Calu3 (cell line): ENCODE measurements at places on chromosomes 1 and 21.
A peak's percentile ranks its signal among the peaks of the same experiment; 100 is the strongest.

DNA sequence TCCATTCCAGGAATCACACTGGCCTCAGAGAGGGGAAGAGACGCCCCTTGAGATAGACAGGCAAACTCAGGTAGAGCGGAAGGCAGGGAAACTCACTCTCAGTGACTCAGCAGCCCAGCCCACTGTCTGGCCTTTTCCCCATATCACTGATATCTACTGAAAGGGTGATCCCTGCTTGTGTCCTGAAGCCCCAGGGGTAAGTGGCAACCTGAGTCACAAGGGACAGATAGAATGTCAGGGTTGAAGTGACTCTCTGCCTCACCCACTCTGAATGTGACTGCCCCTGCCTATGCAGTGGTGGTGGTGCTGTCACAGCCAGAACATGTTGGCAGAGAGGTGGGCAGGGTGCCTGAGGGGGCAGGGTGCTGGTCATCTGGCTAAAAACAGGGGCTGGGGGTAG, 157.5 kb upstream of the FGGY start:
- peak; percentile 61 for DNase-seq

GRCh38 chr1:14824314-14824915, 225.9 kb downstream of the KAZN start:
- DNase-seq, result no peak

GRCh38 chr1:19472174-19472573, 13.2 kb downstream of the CAPZB start:
- no peak for DNase-seq

DNA sequence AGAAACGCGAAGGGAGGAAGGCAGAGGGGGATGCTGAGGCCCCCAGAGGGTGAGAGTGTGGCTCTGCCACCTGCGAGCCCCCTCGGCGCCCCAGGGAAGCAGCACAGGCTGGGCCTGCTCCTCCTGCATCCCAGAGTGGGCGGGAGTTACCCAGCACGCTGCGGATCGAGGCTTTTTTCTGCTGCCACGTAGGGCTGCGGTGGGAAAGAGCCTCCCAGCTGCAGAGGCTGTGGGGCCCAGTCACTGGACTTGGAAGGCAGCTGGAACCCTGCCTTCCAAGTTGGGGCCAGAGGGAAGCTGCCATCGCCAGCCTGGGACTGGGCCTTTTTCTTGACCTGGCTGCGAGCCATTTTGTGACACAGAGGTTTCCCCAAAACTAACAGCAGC, 2.3 kb upstream of the GRIK3 start:
- DNase-seq, result no peak

- peak; percentile 1 for DNase-seq
Observed at GRCh38 chr1:103492003-103492625, 33.4 kb upstream of the RNPC3 start.

- DNase-seq, result no peak
Observed at GRCh38 chr21:15422783-15423182, 307.0 kb upstream of the USP25 start.

DNA sequence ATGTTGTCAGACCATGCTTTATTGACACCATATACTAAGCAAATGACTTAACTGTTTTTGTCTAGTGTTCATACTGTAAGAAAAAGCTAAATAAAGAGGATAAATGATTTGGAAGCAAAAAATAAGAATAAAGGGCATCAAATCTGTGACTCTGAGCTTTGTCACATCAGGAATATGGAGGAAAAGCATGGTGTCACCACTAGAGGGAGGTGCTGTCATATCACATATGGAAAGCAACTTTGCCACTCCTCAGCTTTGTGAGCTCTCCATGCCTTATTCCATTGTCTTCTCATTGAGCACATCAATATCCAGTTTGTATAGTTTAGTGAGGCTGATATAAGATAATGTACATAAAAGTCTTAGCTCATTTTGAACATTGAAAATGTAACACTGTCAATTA, 20.8 kb upstream of the GBP1 start:
- no peak for DNase-seq

GRCh38 chr21:45972353-45972715, 9.2 kb upstream of the COL6A1 start:
- DNase-seq, result no peak

DNA sequence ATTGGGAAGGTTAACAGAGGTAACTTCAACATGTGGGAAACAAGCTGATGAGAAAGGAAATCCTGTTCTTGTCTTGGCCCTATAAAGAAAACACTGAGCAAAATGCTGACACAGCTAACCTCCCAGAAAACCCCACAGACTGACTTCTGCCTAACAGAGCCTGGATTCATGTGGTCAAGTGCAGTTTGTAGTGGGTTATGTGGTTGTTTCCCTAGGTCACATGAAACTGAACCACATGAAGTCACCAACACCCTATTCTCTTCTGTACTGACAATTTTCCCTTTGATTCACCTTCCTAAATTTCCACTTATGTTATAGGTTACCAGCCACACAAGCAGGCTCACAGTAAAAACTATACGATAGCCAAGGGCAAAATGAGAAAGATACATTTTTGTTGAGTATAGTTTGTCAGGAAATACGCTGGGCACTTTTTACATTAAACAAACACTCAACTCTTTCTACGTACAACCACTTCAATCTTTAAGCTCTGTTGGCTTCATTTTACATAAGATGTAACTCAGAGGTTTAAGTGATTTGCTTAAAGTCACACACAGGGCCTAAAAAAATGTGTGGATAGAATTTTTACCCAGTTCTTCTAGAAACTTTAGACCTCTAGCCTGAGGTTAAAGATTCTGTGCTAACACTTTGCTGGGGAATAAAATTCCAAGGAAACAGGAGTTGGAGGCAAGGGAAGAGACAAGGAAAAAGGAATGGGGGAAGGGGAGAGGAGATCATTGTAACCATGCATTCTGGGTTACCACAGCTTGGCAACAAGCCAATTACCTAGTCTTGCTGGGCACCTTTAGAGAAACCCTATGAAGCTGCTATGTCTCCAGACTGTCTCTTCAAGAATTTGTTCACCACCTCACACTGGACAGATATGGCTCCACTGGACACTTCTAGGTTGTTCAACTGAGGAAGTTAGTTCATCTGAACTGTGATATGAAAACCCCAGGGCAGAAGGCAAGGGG, 601.6 kb upstream of the USP24 start:
- no peak for DNase-seq

GRCh38 chr1:178258536-178258935, 164.6 kb downstream of the RASAL2 start:
- no peak for DNase-seq

- no peak for DNase-seq
Observed at GRCh38 chr21:35164971-35165483, 115.9 kb upstream of the RUNX1 start.

DNA sequence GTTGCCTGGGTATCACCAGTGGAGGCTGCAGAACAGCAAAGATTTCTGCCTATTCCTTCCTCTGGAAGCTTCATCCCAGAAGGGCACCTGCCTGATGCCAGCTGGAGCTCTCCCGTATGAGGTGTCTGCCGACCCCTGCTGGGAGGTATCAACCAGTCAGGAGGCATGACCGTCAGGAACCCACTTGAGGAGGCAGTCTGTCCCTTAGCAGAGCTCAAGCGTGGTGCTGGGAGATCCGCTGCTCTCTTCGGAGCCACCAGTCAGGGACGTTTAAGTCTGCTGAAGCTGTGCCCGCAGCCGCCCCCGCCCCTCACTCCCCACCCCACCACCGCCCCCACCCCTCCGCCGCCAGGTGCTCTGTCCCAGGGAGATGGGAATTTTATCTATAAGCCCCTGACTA, 23.1 kb upstream of the HFM1 start:
- no peak for DNase-seq

DNA sequence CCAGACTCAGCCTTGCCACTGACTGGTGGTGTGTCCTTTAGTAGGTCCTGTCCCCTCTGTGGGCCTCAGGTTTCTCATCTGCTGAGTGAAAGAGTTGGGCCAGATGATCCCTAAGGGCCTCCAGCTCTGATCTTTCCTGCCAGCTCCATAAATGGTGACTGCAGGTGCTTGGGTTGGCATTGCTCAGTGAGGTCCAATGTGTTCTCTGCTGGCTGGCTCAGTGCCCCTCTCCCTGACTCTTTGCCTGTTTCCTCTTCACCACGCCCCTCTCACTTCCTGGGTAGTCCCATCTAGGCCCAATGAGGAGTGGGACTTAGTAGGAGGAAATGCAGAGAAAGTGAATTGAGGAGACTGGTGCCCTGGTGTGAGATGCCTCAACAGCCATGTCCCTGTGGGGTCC, 36.6 kb downstream of the UBE2T start:
- no peak for DNase-seq

GRCh38 chr21:15062606-15062965, 2.2 kb downstream of the NRIP1 start:
- DNase-seq, result no peak

- DNase-seq, result no peak
Observed at GRCh38 chr1:9845914-9846313, 22.1 kb upstream of the CLSTN1 start.

GRCh38 chr1:114215436-114215835, 61.8 kb upstream of the SYT6 start:
- DNase-seq, result no peak

DNA sequence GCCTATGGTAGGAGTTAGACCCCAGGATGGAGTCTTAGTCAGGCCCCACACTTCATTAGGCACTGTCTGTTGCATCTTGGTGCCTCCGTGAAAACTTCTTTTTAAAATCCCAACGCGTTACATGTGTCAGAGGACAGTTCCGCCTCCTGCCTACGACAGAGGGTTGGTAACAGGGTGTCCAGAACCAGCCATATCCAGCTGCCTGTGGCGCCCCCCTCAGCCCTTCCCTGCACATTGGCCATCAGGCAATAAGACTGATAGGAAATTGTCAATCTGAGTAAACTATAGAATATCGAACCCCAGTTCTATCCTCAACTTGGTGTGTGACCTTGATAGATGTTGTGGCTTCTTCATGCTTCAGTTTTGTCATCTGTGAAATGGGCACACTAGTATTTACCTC, 108.6 kb upstream of the CSF3R start:
- DNase-seq, result no peak

DNA sequence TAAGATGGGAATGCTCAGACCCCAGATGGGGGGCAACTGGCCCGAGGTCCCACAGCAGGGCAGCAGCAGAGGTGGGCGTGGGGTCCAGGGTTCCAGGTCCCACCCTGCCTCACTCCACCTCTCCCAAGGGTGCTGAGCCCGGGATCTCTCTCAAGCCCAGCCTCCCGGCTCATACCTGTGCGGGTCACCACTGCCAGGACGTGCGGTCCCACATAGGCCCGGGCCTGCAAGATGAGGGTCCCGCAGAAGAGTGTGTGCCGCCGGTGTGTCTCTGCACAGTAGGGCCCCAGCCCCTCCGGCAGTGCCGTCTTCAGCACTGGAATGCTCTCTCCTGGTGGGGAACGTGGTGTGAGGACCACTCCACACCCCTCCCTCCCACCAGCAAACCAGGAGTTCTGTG, 14.9 kb downstream of the ATP13A2 start:
- no peak for DNase-seq

DNA sequence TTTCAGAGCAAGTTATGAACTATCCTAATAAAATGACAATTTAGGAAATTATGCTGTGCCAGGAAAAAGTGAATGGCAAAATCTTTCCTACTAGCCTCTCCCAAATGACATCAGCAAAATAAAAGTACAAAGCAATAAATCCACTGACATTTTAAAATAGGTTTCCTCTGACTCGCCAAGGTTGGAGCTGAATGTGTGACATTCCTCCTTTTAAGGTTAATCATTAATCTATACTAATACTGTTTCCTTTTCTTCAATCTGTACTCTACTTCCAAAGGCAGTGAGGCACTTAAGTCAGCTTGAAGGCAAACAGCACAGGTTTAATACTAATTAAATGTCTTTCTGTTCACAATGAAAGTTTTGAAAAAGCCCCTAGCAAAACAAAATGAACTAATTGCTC, 15.7 kb downstream of the RNF19B start:
- no peak for DNase-seq

DNA sequence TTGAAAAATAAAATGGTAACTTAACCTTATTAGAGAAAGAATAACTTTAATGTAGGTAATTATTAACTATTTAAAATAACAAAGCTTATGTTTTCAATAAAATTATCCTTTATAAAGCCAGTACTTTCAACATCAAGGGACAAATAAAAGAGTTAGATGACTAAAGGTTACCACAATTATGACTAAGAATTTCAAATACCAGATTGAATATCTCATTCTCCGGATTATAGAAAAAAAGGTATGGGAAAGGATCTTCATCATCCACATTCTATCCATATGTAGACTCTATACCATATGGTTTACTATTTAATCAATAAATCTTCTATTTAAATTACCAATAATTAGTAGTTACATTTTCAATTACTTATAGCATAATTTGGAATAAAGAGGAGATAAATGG, 62.8 kb downstream of the TOR3A start:
- no peak for DNase-seq
